ENCODE measurements at places on chromosomes 1 and 21.

- no peak for DNase-seq
These were observed 1.7 kb downstream of the TIAM1 start for GRCh38 chr21:31342348-31342747.

- no peak for DNase-seq
These were observed 29.8 kb upstream of the RC3H1 start for GRCh38 chr1:174051956-174052355.

DNA sequence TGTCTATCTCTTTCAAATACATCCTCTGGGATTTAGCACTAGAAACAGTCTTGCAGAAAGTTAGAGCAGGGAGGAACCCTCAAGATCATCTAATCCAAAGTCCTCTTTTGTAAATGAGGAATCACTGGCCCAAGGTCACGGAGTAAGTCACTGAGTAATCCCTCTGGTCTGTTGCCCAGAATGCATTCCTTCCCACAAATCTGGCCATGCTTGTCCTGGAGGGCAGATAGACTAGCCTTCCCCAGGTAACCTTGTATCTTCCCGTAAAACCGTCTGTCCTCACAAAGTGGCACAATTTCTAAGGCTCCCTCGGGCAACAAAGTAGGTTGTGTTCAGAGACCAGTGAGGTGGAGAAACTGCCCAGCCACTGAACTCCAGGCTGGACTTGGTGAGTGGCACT lies 46.2 kb downstream of the DDR2 start:
- no peak for DNase-seq

- DNase-seq, result no peak
These were observed 17.0 kb upstream of the TCEA3 start for GRCh38 chr1:23441446-23442148.

DNA sequence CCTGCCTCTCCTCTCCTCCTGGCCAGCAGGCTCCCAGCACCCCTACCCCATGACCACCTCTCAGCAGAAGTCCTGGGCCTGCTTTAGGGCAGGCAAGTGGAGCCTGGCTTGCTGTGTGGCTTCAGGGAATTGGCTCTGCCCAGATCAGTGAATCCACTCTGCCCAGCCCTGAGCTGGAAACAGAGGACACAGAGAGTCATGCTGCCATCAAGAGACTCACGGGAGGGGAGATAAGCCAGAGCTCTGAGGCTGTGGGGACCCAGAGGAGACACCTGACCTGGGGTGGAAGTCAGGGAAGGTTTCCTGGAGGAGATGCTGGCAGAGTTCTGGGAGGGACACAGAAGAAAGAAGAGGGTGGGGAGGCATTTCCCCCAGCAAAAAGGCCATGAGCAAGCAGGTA lies 54.2 kb downstream of the GLIS1 start:
- no peak for DNase-seq

DNA sequence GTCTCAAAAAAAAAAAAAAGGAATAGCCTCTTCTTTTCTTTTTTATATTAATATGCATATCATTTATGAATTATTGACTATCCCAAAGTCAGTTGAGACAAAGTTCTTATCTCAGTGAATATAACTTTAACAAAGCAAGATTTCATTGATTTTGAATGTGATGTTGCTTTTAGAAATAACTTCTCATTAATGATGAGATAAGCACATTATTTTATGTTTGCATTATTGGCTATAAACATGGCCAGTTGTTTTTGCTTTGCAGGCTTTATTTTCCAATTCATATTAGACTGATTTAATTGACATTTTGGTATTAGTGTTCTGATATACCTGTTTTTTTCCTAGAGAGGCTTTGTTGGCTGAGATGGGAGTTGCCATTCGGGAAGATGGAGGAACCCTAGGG lies 81.3 kb downstream of the KIF1B start:
- DNase-seq, result no peak

DNA sequence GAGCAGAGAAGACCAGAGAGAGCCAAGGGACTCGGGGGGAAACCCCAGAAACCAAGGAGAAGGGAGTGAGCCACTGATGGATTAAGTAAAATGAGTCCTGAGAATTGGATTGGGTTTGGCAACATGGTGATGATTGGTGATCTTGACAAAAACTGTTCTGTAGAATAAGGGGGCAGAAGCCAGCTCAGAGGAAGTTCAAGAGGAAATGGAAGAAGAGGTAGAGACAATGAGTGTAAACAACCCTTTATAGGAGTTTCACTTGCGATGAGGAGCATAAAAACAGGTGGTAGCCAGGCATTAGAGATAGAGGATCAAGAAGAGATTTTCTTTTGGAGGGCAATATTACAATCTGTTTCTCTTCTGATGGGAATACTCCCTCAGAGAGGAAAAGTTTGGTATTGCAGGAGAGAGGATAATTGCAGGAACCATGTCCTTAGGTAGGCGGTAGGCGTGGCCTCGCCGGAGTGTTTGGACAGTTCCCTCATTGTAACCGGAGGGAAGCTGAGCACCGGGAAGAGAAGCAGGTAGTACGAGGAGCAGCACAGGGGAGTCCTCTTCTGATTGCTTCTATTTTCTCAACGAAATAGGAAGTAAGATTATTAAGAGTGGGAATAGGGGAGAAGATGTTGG lies 68.4 kb upstream of the TENT5C start:
- no peak for DNase-seq

- DNase-seq, result no peak
These were observed 133.2 kb downstream of the DISP1 start for GRCh38 chr1:222948079-222948478.

- DNase-seq, result no peak
These were observed 176.0 kb downstream of the CAMTA1 start for GRCh38 chr1:6961289-6961688.

DNA sequence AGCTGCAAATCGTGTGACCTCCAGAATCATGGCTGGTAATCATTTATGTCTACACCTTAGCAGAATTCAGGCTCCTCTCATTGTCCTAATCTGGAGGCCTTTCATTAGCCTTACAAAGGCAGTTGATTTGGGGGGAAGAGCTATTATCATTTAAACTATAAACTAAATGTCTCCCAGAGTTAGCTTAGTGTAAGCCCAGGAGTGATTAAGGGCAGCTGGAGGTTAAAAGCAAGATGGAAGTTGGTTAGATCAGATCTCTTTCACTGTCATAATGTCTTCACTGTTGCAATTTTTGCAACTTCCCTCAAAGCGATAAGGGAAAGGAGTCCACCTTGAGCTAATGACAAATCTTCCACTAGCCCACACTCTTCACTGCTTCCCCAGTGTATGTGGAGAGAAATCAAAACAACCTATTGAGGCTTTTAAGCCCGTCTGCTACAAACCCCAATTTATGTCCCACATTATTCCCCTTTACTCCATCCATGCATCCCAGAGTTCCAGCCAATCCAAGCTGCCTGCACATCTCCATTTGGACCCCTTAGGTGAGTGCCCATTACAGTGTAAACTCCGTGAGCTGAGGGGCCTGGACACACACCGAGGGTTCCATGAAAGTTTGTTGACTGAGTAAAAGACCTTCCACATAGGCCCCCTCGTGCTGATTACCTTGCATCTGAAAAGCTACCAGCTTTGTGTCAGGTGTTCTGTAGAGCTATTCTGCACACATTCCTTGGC lies 61.5 kb upstream of the KLHDC7A start:
- no peak for DNase-seq

DNA sequence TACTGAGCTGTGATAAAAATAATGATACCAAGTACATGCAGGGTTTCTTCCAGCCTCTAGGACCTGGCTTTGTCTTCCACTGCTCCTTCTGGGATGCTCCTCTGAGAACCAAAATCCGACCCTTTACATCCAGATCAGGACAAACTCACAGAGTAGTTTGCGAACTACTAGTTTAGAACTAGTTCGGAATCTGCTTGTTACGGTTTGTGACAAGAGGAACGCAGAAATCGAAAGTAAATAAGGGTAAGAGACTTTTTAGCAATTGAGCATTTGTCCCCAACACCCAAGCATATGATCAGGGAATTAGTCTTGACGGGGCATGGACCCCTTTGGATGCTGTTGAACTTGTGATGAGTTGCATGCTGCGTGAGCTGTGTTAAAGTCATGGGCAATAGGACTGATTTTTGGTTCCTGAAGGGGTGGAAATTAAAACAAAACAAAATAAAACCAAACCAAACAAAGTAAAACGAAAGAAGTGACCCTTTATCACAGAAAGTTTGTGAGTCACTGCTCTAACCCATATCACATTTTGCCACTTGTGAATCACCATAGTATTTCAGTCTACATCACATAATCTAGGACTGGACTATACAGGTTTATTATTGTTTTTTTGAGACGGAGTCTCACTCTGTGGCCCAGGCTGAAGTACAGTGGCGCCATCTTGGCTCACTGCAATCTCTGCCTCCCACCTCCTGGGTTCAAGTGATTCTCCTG lies 35.7 kb upstream of the ERRFI1 start:
- no peak for DNase-seq

GRCh38 chr1:6003568-6004411 lies 11.6 kb upstream of the NPHP4 start:
- no peak for DNase-seq

GRCh38 chr1:76110666-76111065 lies 36.1 kb downstream of the ST6GALNAC3 start:
- no peak for DNase-seq

- peak; percentile 72 for DNase-seq
These were observed 39.4 kb downstream of the PAFAH2 start for GRCh38 chr1:25958465-25958864.

- DNase-seq, result no peak
These were observed 207.2 kb downstream of the ATG4C start for GRCh38 chr1:62991152-62991551.

DNA sequence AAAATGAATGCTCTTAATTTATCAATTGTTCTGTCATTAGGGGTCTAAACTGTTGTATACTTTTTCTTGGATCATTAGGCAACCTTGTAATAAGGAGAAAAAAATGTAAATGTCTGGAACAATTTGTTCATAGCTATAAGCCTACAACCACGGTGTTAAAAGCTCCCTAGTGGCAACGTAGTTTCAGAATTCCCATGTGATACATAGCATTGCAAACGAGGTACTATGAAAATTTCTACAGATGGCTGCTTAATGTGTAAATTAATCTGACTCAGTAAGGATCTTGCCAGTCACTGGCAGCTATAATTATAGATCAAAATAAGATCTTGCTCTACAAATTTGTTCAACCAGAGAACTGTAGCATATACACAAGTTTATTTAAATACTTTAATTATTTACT lies 304.1 kb upstream of the ADGRL4 start:
- DNase-seq, result no peak

DNA sequence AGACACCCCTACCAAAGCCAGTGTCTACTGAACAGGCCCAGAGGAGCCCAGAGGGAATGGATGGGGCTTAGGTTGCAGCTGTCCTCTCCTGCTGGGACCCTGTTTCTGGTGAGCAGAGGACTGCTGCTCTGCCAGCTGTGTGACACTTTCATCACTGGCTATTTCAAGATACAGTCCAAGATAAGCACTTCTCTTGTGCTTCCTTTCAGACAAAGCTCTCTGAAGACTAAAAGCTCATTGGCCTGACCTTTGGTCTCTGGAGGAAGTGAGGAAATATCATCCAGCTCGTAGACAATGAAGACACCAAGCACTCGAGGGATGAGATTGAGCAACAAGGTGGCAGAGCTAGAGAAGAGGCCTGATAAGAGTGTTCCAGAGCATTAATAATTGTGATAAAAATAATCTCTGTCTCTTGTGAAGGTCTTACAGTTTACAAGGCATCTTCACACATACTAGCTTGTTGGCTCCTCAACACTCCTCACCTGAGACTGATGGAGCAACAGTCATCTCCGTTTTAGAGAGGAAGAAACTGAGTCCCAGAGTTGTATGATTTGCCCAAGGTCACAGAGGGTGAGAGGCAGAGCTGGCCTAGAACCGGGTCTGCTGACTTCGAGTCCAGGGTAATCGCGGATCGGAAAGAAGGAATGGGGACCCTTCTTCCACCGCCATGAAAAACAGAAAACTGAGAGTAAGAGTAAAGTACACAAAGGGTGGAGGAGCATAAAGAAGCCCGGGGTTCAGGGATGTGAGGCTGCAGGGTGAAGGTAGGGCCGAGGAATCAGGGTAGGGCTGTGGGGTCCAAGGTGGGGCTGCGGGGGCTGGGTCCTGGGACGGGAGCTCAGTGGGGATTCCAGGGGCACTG lies 666 bp downstream of the PAFAH2 start:
- no peak for DNase-seq

GRCh38 chr1:205315008-205315618 lies 6.4 kb downstream of the NUAK2 start:
- DNase-seq, result no peak

- DNase-seq, result no peak
These were observed 7.5 kb downstream of the S100A11 start for GRCh38 chr1:152029144-152029928.

- no peak for DNase-seq
These were observed 144.4 kb upstream of the ZNF644 start for GRCh38 chr1:91166106-91166712.

GRCh38 chr1:17991996-17992395 lies 115.6 kb upstream of the IGSF21 start:
- no peak for DNase-seq

GRCh38 chr1:17206196-17206595 lies 1.3 kb downstream of the PADI1 start:
- no peak for DNase-seq

DNA sequence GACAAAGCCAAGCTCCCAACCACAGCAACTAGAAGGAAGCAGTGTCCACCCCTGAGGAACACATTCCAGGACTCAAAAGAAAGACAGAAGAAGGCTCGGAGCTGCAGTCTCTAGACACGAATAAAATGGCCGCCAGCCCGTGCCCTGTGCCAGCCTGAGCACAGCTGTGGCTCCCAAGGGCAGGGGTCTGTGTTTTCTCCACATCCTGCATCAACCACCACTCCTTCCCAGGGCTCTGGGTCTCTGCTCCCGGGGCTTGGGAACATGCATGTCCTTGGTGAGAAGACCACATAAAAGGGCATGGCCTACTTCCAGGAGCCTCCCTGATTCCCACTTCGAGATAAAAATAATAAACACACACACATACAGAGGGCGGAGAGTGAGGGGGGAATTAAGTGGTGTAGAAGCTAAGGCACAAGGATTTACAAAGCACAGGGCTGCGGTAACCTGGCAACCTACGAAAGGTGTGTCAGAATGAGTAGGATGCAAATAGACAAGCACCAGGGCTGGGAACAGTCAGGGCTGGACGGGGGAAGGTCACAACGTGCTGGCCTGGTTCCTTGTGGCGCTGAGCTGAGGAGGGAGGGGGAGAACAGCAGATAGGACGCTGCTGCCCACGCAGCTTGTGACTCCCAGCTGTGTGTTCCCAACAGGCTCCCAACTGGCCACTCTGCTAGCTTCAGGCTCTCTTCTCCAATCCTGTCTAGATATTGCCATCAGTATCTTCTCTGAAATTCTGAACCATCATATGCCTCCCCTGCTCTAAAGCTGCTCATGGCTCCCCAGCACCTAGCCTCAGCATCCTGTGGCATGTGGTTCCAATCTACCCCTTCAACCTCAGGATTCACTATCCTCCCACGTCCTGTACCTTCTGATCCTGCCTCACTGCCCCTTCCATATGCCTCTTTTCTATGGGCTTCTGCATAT lies 72.5 kb downstream of the CD34 start:
- no peak for DNase-seq

GRCh38 chr1:230401101-230401500 lies 25.0 kb downstream of the PGBD5 start:
- no peak for DNase-seq

DNA sequence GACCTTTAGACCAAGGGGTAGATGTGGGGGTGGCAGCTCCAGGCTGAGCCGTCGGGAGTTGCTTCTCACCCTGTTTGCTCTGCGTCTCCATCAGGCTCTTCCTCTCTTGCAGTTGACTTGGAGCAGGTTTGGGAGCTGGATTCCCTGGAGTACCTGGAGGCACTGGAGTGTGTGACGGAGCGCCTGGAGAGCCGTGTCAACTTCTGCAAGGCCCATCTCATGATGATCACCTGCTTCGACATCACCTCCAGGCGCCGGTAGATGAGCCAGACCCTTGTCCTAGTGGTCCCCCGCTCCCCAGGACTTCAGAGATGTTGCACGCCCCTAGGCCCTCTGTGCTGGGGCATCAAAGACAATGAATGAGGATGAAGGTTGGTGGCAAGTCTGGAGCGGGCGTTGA lies 547.6 kb downstream of the KIF26B start:
- no peak for DNase-seq

Data from BJ (cell line).